ENCODE measurements at places on chromosomes 3 and 15.

DNA sequence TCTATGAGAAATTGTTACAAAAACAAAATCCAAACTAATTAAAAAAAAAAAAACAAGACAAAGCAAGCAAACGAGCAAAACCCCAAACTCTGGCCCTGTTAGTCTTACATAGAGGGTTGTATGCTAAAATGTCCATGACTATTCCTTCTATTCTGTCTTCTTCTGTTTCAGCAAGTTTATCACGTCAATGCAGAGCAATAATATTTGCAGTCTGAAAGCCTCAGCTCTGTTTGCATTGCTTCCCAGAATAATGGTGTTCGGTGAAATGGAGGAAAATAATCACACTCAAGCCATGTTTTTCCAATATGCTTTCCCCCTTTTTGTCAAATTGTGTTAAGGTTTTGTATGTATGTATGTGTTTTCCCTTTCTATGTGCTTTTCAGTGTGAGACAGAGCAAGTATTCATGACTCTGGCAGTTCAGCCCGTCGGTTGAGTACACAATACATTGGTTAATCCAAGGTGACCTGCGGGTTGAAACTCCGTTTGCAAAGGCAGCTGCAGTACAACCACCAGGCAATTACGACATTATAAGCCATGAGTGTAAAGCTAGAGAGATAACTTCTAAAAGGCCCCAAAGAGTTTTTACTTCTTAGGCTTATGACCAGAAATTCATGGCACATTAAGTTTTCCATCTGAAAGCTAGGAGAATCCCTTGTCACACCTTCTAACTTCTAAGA lies 34.9 kb upstream of the MAGI1 start:
- no peak for DNase-seq

DNA sequence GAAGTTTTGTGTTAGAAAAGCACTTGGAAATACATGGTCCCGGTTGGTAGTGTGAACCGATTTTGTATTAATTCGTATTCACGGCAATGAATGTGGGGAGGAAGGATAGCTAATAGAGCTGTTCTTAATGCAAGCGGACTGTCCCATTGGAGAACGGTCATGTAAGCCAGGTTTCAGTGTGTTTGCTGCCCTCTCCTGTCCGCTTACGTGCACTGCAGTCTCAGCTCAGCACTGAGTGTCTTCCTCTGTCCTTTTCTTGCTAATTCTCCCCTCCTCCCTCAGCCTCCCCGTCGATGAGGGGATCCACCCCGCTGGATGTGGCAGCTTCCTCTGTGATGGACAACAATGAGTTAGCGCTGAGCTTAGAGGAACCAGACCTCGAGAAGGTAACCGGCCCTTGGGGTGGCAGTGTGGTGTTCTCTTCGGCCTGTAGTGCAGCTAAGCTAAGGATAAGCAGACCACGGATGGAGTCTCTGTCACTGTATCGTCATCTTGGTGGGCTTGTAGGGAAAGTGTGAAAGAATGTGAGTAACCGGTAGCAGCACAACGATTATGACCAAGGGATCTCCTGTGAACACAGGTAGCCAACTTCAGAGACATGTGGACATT lies 267.5 kb upstream of the CHRM5 start:
- peak; percentile 14 for DNase-seq

DNA sequence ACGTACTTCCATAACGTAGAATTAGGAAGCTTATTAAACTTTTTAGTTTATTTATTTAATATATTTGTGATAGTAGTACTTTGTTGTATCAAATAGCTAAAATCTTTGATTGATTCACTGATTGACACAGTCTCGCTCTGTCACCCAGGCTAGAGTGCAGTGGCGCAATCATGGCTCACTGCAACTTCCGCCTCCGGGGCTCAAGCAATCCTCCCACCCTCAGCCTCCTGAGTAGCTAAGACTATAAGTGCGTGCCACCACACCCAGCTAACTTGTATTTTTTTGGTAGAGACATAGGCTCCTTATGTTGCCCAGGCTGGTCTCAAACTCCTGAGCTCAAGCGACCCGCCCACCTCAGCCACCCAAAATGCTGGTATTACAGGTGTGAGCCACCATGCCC lies 5.7 kb downstream of the APH1B start:
- DNase-seq: no peak

GRCh38 chr15:30046430-30046829 lies 36.3 kb upstream of the GOLGA8J start:
- DNase-seq: no peak

GRCh38 chr15:83769411-83769999 lies 115.6 kb downstream of the ADAMTSL3 start:
- DNase-seq: no peak

DNA sequence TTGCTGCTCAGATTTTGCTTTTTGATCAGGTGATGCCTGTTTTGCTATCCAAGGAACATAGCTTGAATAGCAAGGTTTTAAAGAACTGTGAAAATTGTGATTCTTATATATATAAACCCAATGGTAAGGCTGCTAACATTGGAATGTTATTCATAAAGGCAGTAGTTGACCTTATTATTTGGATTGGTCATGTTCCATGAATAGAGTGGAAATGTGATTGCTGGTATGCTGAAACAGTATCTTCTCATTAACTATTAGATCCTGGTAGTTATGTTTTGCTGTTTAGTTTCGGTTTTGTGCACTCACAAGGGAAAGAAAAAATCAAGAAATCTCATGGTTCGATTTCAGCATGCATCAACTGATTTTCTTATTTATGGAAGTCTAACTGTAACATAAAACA lies 78.7 kb upstream of the NPHP3 start:
- DNase-seq: no peak

GRCh38 chr15:48472756-48473155 lies 141.5 kb downstream of the DUT start:
- DNase-seq: peak; percentile 35

DNA sequence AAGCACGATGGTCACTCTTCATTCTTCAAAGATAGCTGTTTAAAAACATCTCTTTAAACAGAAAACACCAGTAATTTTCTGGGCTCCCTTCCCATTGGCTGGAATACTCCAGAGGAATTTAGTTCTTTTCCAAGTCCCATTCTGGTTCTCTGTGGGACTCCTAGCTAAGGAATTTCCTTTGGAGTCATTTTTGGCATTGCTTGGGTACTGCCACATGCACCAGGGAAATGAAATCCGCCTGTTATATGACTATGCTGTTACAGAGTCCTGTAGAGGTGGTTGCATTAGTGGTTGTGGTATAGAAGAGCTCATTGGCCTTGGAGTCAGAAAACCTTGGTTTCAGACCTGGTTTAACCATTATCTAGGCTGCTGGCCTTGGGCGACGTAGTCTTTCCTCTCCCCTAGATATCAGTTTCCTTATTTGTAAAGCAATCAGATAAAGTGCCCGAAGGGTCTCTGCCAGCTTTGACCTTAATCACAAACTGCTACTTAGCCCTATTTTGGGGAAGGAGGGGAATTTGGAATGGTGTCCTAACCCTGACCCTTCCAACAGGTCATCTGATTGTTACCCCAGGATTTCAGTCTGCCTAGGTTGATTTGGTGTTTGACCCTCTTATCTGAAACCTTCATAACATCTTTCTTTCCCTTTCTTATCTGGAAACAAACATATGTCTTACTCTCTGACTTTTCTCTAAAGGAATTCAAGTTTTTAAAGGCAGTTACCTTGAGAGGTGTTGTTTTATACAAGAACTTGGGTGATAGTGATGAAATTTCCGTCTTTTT lies 13.4 kb downstream of the RTP1 start:
- peak; percentile 18 for DNase-seq

DNA sequence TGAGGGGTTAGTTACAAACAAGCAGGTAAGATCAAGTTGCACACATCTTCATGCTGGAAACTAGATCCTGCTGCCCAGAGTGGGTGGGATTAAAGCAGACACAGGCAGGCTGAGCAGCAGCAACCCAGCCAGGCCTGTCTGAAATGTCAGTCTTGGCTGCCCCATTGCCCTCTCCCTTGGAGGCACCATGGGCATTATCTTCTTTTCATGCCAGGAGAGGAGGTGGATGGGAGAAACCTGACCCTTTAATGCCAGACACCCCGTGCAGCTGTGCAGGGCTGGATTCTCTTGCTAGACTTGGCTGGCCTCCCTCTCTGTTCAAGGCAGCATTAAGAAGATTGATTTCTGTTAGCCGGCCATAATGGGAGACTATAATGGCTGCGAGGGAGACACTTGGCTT lies 23.0 kb upstream of the EPHB1 start:
- DNase-seq: no peak

GRCh38 chr3:128319741-128320141 lies 146.9 kb downstream of the DNAJB8 start:
- no peak for DNase-seq

DNA sequence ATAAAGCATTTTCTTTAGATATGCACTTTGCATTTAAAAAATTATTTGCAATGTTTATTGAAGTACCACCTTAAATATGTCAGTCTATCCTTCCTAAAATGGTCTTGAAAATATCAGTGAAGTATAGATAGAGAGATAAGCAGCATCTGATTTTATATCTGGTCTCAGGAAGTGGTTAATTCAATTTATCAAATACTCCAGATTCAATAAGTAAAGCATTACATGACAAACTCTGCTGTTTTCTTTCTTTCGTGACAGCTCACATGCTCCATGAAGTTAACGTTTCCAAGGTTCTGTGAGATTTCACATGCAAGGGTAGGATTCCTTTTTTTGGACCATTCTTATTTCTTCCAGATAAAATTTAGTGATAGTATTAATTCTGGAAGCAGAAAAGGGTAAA lies 775.4 kb upstream of the ROBO1 start:
- DNase-seq: no peak

DNA sequence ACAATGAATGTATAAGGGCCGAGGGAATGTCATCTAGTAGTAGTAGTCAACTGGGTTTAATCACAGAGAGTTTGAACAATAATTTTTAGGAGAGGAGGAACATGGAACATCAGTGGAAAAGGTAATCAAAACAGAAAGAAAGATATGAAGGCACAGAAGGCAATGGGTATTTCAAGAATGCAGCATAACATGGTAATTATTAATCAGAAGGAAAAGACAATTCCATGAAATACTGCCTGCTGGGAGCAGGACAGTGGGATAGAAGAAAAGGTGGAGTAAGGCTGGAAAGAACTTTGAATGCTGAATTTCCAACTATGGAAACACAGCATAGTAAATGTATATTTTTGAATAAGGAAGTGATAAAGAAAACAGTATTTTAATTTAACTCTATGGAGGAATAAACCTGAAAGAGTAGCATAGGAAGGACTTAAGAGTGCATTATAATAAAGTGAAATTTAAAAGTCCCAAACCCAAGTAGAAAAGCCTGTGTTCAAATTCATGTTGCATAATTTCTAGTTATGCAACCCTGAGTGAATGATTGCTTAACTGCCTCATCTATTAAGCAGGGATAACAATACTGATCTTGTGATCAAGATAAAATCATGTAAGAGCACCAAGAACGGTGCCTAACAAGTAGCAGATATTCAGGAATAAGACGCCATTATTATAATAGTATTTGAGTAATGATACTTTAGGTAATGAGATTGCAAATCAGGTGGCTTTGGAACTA lies 357.7 kb downstream of the TBC1D5 start:
- no peak for DNase-seq

- DNase-seq: peak; percentile 59
These were observed 46.2 kb downstream of the NEK11 start for GRCh38 chr3:131072845-131073244.

GRCh38 chr3:15755181-15755580 lies 42.6 kb downstream of the ANKRD28 start:
- no peak for DNase-seq

- DNase-seq: no peak
These were observed 1035.3 kb downstream of the ROBO1 start for GRCh38 chr3:78732471-78732870.

- no peak for DNase-seq
These were observed 83.6 kb upstream of the MBNL1 start for GRCh38 chr3:152184971-152185686.

GRCh38 chr3:78912259-78912658 lies 855.5 kb downstream of the ROBO1 start:
- no peak for DNase-seq

GRCh38 chr3:52534281-52535183 lies 875 bp upstream of the NT5DC2 start:
- DNase-seq: no peak

DNA sequence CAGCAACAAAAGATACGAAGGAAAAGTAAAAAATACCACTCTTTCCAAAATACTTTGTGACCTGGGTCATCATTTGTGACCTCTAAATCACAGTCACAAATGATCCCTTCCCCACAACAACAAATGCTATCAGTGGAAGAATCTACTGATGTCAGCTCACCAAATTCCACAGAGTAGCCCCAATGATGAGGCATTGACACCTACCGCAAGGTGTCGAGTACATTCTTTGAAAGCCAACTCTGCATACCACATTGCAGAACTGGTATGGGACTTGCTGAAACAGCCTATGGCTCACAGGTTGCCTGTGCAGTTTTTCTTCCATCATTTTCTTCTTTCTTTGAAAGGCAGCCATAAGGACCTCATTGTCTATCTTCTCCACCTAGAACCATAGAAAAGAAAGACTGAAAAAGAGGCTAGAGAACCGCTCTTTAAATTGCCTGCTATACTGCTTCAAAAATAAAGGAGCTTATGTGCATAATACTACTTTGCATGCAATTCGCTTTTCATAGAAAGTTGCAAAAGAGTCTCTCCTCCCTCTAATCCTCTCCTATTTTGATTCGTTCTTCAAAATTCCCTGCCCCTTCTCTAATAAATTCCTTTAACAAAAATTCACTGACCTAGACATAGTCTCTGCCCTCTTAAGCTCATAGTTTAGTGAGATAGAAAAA lies 21.4 kb upstream of the KPNA1 start:
- DNase-seq: no peak

GRCh38 chr3:59251869-59252268 lies 202.0 kb upstream of the CFAP20DC start:
- peak; percentile 28 for DNase-seq

DNA sequence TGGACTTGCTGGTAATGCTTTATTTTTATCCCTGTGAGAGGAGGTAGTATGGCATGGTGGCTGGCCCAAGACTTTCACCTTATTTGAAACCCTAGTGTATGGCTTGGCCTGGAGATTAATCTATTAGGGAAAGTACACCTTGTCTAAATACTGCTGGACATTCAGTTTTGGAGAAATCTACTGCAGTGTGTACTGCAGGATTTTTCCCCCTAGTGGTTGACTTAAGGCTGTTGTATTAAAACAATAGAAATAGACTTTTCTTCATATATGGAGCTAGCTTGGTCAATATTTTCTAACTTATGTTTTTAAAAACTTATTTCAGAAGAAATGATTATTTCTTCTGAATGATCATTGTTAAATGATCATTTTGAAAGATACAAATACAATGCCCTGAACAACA lies 13.9 kb upstream of the SLITRK3 start:
- DNase-seq: no peak

- no peak for DNase-seq
These were observed 46.6 kb upstream of the ARPP21 start for GRCh38 chr3:35592589-35593295.

- peak; percentile 22 for DNase-seq
These were observed 36.2 kb upstream of the C3orf38 start for GRCh38 chr3:88113311-88114162.

DNA sequence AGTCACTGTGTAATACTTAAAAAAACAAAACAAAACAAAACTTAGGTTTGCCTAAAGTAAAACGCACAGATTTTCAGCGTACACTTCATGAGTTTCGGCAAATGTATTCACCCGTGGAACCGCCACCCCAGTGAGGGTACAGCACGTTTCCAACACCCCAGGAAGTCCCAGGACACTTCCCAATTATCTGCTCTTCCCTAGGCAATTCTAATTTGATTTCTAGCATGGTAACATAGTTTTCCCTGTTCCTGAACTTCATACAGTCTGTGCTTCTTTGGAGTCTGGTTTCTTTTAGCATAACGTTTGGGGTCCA lies 497 bp upstream of the CLASP2 start:
- DNase-seq: no peak

Data from NCI-H226 (cell line).